Renal cortex interstitium (tissue), 15 donors: ENCODE measurements at places on chromosomes 12 and 14.

GRCh38 chr12:88298761-88299242, 156.7 kb downstream of the TMTC3 start:
- DNase-seq, result no peak

- no peak for DNase-seq
These were observed 123.0 kb downstream of the PLXNC1 start for GRCh38 chr12:94271351-94271750.

- DNase-seq, result no peak
These were observed 133.0 kb upstream of the PZP start for GRCh38 chr12:9341260-9341585.

GRCh38 chr12:53694756-53695151, 18.9 kb upstream of the ATP5MC2 start:
- no peak for DNase-seq

DNA sequence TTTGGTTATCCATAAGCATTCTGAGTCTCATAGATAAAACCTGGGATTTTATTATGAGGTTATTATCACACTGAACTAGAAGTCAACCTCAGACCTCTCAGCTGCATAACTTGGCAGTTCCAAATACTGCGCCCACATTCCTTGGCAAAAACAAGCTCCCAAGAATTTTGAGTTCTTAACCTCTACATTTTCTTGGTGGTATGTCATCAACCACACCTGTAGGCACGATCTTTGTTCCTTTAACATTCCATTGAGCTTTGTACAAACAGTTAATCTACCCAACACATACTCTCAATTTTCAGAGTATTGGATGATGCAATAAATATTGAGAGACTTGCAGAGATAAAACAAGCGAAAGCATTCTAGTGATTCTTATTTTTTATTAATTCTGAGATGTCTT, 371.8 kb upstream of the PRICKLE1 start:
- no peak for DNase-seq

DNA sequence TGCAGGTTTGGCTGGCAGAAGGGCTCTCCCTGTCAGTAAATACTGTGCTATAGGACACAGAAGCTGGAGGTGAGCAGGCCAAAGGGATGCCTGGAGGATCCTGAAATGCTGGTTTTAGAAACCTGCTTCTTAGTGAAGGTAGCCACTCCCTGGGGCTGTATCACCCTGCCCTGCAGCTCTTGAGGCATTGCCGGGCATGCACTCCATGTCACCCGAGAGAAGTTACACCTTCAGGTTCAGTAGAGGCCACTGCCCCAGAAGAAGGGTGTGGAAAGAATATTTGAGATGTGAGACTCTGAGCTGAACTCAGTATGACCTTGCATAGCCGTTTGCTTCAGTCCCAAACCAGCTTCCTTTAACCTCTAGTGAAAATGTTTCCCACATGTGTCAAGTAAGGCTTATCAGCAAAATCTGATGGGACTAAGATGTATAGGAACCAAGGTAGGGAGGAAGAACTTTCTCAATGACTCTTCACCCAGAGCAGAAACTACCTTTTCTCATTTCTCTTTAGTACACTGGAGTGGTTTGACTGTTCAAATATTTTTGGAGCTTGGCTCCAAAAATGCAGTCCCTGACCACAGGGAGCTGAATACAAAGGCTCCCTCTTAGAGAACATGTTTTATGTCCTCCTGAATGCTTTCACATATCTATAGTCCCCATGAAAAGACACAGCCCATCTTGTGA, 164.5 kb upstream of the DYRK2 start:
- no peak for DNase-seq

DNA sequence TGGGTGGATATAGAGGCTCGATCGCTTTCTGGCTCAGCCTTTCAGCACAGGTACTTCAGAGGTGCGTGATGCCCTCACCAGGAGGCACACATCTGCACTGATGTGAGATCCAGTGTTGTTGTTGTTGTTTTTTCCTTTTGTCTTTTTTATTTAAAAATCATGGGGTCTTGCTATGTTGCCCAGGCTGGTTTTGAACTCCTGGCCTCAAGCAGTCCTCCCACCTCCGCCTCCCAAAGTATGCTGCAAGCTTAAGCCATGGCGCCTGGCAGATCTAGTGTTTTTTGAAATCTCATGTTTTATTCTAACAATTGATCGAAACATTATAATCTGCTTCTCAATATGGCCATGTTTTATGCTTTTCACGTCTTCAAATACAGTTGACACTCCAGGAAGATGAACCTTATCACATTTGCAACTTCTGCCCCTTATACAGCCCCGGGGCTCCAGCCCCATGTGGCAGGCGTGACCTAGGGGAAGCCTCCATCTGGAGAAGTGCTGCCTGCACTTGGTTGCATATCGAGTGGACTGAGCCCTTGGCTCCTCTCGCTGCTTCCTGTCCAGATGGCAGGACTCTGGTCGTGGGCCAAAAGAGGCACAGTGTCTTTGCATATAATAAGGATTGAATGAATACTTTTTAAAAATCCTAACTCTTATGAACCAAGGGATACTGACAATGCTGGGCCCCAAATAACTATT, 71.7 kb downstream of the TRAF3 start:
- DNase-seq, result no peak

DNA sequence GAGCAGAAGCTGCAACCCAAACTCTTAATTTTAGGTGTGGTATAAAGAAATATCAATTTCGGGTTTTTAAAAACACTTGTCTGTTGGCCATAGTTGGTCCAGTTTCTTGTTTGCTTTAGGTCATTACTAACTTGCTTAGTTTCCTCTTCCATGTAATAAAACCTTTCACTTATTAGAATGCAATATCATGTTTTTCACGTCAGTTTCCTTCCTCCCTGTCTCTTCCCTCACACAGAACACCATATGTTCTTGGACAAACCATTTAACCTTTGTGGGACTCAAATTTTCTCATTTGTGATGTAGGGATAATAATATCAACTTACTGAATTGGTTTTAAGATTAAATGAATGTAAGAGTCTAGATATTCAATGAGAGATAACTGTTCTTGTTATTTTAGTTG, 22.9 kb downstream of the PMCH start:
- DNase-seq, result no peak

GRCh38 chr14:53979113-53979681, 22.6 kb upstream of the BMP4 start:
- no peak for DNase-seq
